ENCODE measurements at places on chromosomes 4 and X. TPM values are rescaled to one million over a fixed set of nuclear protein-coding genes. Genes with fewer than 3 reads are reported as not detected.

- no peak for DNase-seq
These were observed 55.0 kb upstream of the PPP1R2C start for GRCh38 chrX:42832764-42833549.

- DNase-seq = no peak
These were observed 7.3 kb downstream of the TREX2 start for GRCh38 chrX:153438532-153438931.

DNA sequence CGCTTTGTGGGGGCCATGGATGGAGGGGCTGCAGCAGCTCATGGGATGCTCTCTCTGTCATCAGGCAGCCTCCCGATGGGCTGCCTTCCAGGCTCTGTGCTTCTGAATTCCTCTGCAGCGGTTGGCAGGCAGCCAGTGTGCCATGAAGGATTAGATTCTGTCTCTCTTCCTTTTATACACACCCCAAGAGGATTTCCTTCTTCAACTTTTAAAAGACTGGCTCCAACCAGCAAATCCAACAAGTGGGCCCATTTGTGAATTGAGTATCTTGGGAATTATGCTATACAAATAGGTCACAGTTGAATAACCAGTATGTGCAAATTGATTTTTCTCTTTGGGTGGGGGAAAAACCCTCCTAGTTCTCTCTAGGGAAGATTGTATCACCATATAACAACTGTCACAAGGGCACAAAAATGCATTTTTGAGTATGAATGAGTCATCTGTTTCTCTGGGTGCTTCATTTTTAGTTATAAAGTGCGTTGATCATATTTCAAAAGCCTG is 96.8 kb upstream of the FAT1 start:
- DNase-seq = no peak

DNA sequence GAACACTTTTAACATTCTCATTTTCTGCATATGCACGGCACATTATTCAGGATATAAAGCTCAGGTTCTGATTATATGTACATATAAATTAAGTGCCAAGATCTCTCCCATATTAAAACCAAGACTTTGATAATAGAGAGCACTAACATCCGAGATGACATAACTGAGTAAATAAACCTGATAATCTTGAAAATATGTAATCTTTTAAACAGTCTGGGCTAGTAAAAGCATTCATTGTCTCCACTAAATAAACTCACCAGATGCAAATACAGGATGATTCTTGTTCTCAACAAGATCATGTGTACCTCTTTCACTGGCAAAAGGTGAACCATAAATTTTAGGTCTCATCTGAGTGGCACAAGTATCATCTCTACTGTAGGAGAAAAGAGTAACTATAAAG is 942.2 kb downstream of the TRAM1L1 start:
- no peak for DNase-seq

DNA sequence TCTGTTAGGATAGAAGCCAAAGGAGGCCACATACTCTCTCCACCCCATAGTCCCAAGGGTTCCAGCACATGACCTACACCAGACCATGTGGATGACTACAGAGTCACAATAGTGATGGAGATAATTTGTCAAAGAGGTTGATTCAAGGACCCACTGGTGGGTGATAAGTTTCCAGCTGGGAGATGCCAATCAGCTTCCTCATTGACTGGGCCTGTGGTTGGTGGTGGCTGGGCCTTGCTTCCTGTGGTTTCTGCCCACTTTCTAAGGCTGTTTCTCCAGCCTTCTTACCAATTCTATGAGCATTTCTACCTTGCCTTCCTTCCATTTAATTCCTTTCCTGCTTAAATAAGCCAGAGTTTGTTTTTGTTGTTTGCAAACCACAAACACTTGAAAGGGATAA is 95.5 kb upstream of the CPEB2 start:
- DNase-seq = no peak

The CXCL1 gene
- total RNA-seq = 12.8 TPM

The AADAT gene
- total RNA-seq = 2.8 TPM

The MUC7 gene
- total RNA-seq = not detected

The ZMAT1 gene
- 5.7 TPM for total RNA-seq

The FGF2 gene
- 21.7 TPM for total RNA-seq

The TNMD gene
- total RNA-seq = not detected

The IRS4 gene
- not detected for total RNA-seq

The UGT2B15 gene
- 0.13 TPM for total RNA-seq

All from Panc1 (cell line).